ENCODE measurements at places on chromosomes 13 and 19. TPM values are rescaled to one million over a fixed set of nuclear protein-coding genes. Genes with fewer than 3 reads are reported as not detected.

DNA sequence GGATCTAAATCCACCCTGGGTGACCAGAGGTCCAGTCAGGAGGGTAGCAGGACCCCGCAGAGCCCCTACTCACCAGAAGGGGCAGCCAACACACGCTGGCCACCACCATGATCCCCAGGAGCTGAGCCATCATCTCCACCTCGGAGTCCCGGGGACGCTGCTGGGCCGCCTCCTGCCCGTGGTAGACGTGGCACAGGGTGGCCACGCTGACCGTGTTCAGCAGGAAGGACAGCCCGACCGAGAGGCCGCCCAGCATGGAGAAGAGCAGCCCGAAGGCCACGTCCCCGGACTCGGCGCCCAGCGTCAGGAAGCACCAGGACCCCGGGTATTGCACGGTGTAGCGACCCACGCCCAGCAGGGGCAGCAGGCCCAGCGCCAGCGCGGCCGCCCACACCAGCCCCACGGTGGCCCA lies 6.9 kb downstream of the TBXA2R start:
- no peak for DNase-seq

GRCh38 chr13:24680258-24680920 lies at the start of gene ATP12A:
Gene ATP12A (plus strand): TSS chr13:24680408. CDS start chr13:24680744, 336 bp downstream.
- peak; percentile 76 for DNase-seq

- peak; percentile 23 for DNase-seq
These were observed 58.5 kb downstream of the CEBPG start for GRCh38 chr19:33432015-33432414.

Gene ZNF470
- 6.6 TPM for total RNA-seq

GRCh38 chr19:32489971-32490370 lies 84.4 kb downstream of the DPY19L3 start:
- no peak for DNase-seq

GRCh38 chr19:18700501-18701249 lies 17.2 kb downstream of the CRTC1 start:
- peak; percentile 94 for DNase-seq

Gene ZNF430
- 18.0 TPM for total RNA-seq

GRCh38 chr13:32001769-32002168 lies 29.8 kb upstream of the FRY start:
- no peak for DNase-seq

GRCh38 chr13:99374994-99375737 lies 68.0 kb upstream of the GPR183 start:
- peak; percentile 85 for DNase-seq

DNA sequence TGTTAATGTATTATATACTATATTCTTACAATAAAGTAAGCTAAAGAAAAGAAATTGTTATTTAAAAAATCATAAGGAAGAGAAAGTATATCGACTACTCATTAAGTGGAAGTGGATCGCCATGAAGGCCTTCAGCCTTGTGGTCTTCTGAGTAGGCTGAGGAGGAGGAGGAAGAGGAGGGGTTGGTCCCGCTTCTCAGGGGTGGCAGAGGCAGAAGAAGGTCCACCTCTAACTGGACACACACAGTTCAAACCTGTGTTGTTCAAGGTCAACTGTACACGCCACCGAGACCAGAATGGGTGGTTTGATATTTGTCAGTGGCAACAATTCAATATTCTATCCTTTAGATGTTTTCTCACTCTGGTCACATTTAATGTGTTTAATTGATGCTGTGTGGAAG lies 67.2 kb downstream of the ALOX5AP start:
- no peak for DNase-seq

All from kidney (tissue), 22 donors.